ENCODE measurements at places on chromosomes 3 and 15.

DNA sequence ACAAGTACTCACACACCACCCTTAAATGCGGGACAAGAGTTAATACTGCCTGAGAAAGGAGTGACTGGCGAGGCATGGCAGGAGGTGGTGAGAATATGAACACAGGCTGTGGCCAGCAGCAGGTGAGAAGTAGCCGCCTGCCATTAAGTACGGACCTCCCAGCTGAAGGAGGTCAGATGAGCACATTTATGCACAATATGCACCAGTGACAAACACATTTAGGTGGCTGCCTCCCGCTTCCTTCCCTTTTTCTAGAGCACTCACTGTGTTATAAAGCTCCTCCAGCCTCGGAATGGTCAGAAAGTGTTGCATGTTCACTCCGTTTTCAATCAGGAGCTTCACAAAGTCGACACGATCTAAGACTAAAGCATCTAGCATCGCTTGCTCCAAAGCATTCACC, 52.4 kb downstream of the TRPM1 start:
- DNase-seq, result no peak

DNA sequence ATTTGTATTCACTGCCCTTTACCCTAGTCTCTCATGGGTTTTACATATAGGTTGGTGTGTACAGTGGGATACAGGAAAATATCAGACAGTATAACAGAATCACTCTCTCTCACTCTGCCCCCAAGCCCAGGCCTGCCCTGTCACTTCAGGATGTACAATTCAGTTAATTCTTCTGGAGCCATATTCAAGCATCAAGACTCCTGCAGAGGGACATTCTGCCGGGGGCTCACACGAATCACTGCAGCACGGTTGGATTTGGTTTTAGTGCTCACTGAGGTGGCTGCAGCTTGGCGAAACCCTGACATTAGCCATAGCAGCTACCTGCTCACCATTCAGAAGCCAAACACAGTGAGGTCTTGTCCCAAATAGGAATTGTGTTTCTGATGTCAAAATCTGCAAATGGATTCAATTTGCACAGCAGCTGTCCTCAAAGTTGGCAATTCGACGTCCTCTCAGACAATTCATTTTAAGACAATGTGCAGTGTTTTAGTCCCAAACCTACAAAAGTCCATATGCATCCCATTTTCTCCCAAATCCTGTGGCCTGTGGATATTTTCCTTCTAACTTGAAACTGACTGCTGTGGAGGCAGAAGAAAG, 82.9 kb downstream of the CHSY1 start:
- DNase-seq, result no peak

DNA sequence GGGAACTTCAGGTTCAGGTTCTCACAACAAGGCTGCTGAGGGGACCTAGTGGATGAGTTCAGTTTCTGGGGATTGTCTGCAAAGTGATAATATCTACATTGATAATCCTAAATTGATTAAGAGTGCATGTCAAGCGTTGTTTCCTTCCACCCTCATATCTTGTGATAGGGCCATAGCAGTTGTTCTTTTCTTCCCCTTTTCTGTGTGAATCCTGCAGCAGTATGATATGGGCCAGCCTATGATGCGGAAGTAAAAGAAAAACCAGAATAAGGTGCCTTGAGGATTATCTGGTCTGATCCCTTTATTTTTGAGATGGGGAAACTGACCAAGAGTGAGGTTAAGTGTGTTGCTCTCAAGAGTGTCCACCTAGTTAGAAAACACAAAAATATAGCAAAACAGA, 86.2 kb downstream of the MITF start:
- no peak for DNase-seq

DNA sequence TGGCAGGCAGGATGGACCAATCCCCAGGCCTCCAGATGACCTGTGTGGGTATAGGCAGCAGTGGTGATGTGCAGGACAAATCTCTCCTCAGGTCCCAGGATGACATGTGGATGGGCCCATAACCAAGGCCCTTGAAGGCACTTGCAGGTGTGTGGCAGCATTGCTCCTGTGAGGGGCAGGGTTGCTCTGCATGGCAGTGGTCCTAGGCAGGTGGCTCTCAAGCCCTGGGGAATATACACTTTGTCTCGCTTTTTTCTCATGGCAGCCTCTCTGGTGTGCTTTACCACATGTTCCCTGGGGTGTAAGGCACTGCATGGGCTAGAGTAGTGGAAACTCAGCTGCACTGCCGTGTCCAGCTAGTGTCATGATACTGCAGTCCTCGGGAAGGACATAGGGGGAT, 503.6 kb downstream of the UNC13C start:
- no peak for DNase-seq

DNA sequence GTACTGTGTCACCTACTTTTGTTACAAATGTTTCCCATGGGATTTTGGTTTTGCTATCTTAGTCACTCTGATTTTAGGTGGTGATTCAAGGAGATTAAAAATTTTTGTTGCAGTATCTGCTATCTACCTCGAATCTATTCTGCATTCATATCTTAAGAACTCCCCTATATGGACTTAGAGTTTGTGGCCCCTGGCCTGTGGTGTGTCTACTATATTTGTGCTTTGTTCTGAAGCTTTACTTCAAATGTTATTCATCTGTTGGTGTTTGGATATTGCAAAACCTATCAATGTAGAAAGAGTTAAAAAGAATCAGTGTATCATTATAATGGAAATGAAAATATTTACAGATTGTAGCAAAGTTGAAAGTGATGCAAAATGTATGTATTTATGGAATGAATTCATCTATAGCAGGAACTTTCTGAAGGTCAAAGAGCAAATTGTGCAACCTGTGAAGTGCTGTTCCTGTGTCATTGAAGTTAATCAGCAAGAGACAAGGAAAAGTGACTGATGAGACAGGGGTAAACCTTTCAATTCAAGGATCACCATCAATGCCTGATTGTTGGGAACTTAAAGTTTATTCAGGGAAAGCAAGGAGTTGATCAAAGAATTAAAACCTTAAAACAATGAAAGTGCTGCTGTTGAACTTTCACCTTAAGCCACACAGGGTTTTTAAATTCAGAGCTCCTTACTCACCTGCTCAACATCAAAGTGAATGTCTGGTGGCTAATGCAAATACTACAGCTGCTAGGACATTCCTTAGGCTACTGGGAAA, 71.0 kb downstream of the SLMAP start:
- no peak for DNase-seq

DNA sequence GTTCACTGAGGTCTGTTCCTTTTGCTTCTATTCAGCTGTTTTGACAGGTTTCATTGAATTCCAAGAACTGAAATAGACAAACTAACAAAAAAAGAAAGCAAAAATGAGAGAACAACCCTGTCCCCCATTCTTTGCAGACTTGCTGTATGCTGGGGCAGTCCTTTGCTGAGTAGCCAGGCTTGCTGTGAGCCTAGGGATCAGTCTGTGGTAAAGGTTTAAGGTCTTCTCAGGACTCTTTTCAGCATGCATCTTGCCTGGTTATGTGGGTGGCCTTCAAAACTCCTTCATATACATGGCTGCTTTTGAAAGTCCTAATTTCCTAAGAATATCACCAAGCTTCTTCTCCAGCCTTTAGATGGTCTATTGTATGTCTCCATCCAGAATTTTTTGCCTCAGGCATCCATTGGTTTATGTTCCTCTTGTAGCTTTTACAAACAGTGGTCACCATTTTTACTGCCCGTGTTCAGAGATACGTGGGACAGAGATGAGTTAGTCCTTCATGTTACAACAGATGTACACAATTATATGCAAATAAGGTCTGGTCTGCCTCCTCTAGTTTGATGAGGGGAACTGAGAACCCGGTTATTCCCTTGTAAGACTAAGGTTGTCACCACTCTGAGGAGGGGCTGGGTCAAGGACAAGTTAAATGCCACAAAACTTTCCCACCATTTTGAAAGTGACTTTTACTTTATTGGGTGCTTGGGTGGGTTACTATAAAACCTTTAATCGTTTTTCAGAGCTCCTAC, 41.4 kb downstream of the SACM1L start:
- no peak for DNase-seq

DNA sequence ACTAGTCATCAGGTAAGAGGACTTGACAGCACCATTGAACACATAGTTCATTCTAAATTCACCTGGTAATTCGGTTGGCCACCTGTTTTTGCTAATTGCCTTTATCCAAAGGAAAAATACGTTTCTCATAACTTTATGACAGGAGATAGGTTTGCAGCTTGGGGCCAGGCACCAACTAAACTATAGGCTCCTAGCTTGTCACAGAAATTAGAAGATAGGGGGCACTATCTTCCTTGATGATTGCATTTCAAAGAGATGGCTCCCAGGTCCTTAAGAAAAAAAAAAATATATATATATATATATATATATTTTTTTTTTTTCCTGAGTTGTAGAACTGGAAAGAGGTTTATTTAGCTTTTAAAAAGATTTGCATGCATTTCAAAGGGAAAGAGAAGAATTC, 563.6 kb downstream of the NAALADL2 start:
- DNase-seq, result no peak

GRCh38 chr3:122403489-122403888, 12.4 kb downstream of the WDR5B start:
- DNase-seq, result no peak

- no peak for DNase-seq
Observed at GRCh38 chr3:115905871-115906270, 282.6 kb downstream of the GAP43 start.

DNA sequence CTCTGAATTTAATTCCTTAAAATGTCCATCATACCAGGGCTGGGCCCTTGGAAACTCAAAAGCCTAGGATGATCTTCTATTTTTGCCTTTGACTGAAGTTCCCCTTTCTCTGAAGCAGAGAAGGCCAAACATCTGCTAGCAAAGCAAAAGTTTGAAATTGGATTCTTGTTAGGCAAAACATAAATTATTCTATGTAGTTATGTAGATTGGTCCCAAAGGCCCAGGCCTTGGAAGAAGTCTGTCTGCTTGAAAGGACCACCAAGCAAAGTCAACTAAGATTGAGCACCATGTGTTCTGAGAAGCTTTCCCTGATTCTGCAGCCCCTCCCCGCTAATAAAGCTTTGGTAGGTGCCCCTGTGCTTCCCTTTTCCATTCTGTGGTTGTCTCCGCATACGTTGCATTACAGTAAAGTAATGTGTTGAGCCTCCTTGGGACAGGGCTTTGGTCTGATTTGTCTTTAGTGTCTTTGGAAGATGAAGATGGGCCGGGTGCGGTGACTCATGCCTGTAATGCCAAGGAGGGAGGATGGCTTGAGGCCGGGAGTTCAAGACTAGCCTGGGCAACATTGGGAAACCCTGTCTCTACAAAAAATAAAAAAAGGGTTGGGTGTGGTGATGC, 56.4 kb downstream of the RPL39L start:
- DNase-seq, result no peak

GRCh38 chr15:60906146-60906674, 322.9 kb downstream of the RORA start:
- no peak for DNase-seq

DNA sequence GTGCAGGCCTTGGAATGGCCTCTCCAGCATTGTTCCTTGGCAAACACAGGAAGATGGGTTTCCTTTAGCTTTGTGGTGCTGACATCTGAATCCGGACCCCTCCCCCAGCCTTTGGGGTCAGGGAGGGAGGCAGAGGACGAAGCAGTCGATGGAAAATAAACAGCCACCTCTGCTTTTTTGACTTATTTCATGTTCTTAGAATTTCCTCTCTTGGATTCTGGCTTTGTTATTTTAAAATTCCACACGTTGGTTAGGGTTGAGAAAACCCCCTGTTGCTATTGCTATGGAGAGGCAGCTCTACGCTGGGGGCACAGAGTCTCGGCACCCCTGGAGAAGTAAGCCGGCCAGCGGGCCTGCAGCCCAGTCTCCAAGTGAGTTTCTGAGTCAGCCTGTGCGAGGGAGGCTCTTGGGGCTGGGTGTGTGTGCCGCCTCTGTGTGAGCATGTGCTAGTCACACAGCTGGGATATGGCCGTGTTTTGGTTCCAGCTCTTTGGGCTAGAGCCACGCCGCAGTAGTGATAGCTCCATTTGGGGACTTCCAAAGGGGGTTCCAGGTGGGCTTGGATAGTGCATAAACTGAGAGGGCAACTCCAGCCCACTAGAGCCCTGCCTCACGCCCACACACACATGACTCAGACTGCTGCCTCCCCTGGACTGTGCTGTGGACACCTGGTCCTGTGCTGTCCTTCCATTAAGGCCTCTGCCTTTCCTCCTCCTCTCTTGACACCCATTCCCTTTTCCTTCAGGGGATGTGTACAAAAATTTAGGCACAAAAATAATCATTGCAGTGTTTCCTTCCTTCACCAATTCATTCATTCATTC, 58.8 kb downstream of the AMOTL2 start:
- DNase-seq, result no peak

GRCh38 chr3:145370870-145371269, 790.1 kb downstream of the PLOD2 start:
- no peak for DNase-seq

- no peak for DNase-seq
Observed at GRCh38 chr15:89999676-90000185, 1.4 kb upstream of the ZNF710 start.

DNA sequence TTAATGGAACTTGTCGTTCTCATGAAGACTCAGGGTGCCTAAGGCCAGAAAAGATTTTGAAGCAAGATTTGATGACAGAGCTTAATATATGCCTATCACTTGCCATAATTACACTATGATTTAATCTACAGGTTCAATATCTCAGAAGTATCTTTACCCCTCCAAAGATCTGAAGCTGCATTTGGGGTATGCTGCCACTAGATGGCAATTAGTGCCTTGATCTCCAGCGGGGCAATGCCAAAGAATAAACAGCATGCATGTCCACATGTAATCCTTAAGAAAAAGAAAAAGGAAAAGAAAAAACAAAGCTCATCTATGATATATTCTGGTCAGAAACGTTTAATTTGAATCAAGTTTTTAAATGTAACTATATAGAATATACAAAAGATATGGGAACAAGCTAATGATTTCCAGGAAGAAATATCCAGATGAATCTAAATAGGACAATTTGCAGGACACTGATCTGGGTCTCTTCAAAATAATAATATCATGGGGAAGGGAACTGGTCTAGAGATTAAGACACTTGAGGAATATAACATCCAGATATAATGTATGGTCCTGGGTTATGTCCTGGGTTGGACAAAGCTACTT, 55.0 kb upstream of the SOX14 start:
- DNase-seq, result no peak

DNA sequence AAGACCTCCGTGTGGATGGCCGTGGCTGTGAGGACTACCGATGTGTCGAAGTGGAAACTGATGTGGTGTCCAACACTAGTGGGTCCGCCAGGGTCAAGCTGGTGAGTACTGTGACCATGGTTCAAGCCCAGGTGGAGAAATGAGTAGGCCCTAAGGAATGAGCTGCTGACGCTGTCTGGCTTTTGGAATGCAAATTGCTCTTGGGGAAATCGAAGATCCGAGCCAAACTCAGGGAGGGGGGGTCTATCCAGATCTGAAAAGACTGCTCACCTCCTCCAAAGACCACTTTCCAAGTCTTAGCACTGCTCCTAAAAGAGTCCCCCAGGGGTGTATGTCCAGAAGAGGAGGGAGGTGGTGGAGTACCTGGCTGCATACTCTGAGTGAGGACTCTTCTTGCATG, 13.1 kb downstream of the EXOSC7 start:
- DNase-seq, result no peak

- no peak for DNase-seq
Observed at GRCh38 chr15:41917767-41918430, 24.0 kb upstream of the SPTBN5 start.

- no peak for DNase-seq
Observed at GRCh38 chr15:100877551-100877950, 2.1 kb upstream of the ALDH1A3 start.

All from stimulated activated CD4-positive, alpha-beta T cell treated with anti-CD3 and anti-CD28 coated beads, Interleukin-1b, Interleukin-23, amount 100 ng/mL, for 1 hour (primary cell).